ENCODE measurements at places on chromosomes 7 and 10.

DNA sequence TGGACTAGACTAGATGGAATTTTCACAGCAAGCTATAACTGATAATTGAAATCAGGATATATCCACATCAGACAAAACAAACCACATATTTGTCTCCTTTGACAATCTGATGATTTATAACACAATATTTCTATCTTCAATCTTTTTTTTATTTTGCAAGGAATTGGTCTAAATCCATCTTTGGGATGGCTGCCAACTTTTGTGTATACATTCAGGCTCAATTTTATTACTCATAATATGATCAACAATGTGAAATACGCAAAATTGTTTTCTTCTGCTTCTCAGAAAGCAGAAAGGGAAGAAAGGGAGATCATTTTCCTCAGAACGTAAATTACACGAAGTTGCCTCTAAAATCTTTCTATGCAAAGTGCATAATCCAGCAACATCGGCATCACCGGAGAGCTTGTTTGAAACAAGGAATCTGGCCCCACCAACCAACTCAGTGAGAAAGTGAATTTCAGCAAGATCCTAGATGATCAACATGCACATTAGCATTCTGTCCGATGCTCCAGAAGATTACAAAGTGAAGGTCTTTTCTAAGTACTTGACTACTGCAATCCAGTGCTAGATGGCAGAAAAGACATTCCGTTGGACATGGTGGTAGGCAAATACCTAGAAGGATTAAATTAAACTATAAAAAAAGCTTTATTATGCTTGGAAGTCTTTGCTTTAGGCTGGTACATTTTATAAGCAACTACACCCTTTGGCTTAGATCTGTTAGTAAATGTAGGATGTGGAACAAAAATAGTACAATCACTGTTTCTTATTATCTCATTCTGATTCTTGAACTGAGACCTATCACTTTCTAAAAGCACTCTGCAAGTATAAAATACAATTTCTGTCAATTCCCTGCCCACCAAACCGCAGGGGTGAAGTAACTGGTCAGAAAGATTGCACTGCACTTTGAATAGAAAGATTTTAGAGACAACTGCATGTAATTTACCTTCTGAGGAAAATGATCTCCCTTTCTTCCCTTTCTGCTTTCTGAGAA is 126.4 kb upstream of the RSU1 start:
- no peak for DNase-seq

- no peak for DNase-seq
Measured at GRCh38 chr10:30215623-30216022, 133.5 kb downstream of the MTPAP start.

GRCh38 chr10:24287559-24288195 is 78.7 kb downstream of the KIAA1217 start:
- DNase-seq = no peak

DNA sequence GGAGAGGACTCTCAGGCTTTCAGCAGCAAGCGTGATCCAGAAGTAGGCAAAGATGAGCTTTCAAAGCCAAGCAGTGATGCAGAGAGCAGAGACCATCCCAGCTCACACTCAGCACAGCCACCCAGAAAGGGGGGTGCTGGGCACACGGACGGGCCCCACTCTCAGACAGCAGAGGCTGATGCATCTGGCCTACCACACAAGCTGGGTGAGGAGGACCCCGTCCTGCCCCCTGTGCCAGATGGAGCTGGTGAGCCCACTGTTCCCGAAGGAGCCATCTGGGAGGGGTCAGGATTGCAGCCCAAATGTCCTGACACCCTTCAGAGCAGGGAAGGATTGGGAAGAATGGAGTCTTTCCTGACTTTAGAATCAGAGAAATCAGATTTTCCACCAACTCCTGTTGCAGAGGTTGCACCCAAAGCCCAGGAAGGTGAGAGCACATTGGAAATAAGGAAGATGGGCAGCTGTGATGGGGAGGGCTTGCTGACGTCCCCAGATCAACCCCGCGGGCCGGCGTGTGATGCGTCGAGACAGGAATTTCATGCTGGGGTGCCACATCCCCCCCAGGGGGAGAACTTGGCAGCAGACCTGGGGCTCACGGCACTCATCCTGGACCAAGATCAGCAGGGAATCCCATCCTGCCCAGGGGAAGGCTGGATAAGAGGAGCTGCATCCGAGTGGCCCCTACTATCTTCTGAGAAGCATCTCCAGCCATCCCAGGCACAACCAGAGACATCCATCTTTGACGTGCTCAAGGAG is 95.5 kb downstream of the TACC2 start:
- no peak for DNase-seq

GRCh38 chr7:43537765-43538403 is 45.0 kb upstream of the STK17A start:
- no peak for DNase-seq

GRCh38 chr7:21941611-21942141 is 4.0 kb downstream of the CDCA7L start:
- DNase-seq = no peak

DNA sequence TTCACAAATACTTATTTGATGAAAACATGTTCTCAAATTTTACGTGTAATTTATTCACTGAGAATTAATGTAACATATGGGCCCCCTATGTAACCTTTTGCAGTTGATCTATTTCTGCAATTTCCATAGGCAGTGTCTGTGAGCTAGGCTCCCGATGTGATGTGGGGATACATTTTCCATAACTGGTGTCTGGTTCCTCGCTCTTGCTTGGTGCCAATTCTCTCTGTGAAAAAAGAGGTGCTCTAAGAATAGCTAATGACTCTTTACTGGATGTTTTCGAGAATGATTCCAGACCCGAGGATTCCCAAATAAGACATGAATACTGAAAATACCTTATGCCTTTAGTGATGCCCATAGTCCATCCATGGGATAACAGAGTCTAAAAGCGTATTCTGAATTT is 286.7 kb upstream of the FZD8 start:
- no peak for DNase-seq

- no peak for DNase-seq
Measured at GRCh38 chr10:85971494-85971893, 395.1 kb downstream of the GRID1 start.

GRCh38 chr7:6385110-6385781 is 62.5 kb downstream of the DAGLB start:
- DNase-seq = no peak

- no peak for DNase-seq
Measured at GRCh38 chr7:40786909-40787308, 652.1 kb downstream of the SUGCT start.

DNA sequence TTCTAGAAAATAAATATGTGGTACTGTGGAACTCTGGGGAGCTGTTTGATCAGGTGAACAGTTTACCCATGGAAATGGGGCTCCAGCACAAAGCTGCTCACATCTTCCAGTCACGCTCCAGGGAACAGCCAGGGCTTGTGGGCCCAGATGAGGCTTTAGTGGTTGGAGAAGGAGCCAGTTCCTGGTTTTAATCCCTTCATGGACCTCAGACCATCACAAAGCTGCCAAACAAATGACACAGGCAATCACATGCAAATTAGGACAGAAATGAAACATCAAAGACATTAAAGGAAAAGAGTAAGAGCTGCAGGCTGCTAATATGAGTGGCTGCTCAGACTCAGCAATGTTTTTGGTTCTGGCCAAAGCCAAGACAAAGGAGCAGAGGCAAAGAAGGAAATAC is 2.2 kb upstream of the ATP6V0E2 start:
- DNase-seq = no peak

DNA sequence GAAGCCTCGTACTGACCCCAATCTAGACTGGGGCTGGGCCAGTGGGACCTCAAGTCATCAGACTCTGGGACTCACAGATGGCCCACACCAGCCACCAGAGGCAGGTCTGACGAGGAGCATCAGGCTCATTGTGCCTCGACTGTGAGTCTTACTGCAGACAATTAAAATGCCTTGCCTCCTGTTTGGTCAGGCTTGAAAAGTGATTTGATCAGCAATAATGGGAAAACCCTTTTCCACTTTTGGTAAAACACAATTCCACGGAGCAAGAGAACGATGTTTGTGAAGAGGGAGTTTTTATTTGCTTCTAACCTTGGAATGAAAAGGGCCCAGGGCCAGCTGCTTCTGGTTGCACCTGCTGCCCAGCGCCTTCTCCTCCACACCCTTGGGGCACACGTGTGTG is 43.9 kb downstream of the C10orf143 start:
- DNase-seq = no peak

GRCh38 chr10:114576132-114576487 is 82.0 kb downstream of the ABLIM1 start:
- DNase-seq = no peak

GRCh38 chr10:89992575-89992974 is 291.2 kb downstream of the KIF20B start:
- DNase-seq = no peak

DNA sequence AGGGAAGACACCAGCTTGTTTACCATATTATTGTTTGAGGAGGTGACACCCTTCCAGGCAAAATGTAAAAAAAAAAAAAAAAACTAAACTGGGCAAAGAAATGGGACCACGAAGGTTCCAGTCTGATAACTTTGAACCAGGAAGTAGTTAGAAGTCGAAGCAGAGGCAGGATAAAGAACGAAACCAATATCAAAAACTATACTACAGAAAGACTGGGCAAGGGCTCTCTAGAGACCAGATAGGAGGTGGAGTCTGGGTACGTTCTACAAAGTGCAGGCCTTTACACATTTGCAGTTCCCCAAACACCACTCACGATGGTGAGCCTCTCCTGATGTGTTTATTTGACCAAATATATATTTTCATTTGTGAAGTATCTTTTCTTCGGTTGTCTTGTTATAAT is 125.7 kb upstream of the CDK1 start:
- no peak for DNase-seq

GRCh38 chr10:127218658-127219057 is 22.3 kb upstream of the INSYN2A start:
- no peak for DNase-seq

DNA sequence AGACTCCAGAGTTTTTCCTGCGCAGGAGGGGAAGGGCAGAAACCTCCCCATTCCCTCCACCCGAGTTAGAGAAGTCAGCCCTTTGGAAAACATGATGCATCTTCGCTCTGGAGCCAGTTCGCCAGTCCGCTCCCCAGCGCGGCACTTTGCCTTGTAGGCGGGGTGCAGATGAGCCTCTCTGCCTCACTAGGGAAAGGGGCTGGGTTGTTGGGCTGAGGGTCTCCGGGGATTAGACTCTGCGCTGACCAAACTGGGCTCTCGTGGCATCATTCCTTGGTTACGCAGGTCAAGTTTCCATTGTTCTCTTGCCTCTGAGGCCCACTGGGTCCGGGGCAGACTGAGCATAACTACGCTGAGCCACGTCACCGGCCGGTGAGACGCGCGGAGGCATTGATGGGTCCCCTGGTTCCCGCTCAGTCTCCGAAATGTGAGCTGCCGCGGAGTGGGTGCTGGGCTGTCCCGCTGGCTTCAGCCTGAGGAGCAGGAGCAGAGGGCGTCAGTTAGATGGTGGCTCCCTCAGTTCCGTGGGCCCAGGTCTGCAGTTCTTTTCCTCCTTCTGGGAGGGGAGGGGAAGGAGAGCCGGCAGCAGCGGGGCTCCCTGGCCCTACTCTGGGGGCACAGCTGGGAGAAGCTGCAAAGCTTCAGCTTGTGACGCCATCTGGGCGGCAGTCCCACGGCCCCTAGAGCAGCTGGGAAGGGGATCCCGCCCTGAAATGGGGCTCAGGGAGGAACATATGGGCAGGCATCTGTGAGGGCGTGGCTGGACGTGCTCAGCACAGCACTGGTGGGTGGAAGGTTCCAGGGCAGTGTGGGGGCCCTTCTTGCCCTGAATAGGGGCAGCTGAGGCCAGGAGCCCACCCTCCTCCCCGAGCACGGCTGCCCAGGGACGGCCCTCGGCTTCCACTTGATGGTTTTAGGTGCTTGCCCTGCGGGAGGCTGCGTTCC is 121.3 kb upstream of the BTBD16 start:
- no peak for DNase-seq

GRCh38 chr10:6990891-6991290 is 410.8 kb upstream of the PRKCQ start:
- no peak for DNase-seq

- DNase-seq = no peak
Measured at GRCh38 chr7:78176171-78176570, 377.6 kb downstream of the PHTF2 start.

DNA sequence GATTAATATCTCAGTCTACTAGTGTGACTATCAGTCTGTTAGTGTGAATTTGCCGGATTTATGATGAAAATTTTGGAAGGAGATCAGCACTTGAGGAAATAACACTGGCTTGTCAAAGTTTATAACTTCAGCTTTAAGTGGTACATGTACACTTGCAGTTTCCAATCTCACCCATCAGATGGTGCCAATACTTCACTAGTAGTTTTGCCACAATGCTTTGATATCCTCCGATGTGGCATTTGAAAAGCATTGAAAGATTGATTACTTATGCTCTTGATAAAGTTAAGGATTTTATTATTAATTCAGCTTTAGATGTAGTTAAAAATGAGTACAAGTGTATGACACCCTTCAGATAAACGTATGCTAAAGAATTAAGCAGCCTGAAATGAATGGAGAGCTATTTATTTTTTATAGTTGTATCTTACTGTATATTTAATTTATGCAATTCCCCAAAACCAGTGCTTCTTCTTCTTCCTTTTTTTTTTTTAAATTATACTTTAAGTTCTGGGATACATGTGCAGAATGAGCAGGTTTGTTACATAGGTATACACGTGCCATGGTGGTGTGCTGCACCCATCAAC is 98.2 kb downstream of the ANLN start:
- no peak for DNase-seq

GRCh38 chr10:130847170-130847569 is 464.4 kb downstream of the TCERG1L start:
- DNase-seq = no peak

DNA sequence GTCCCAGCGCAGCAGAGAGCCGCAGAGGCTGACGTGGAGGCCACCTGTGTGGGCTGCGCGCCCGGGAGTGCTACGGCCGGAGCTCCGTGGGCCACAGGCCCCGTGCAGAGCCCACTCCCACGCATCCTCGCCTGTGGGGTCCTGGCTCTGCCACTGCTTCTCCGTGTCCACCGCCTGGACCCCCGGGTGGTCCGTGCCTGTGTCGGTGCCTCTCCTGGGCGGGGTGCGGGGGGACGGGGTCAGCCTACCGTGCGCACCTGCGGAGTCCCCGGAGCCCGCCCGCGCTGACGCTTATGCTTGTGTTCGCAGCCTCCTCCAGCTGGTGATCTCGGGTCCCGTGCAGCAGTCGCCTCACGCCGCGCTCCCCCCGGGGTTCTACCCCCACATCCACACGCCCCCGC is 7.8 kb upstream of the ZNF853 start:
- no peak for DNase-seq

- DNase-seq = no peak
Measured at GRCh38 chr7:154364170-154364569, 312.0 kb downstream of the DPP6 start.

DNA sequence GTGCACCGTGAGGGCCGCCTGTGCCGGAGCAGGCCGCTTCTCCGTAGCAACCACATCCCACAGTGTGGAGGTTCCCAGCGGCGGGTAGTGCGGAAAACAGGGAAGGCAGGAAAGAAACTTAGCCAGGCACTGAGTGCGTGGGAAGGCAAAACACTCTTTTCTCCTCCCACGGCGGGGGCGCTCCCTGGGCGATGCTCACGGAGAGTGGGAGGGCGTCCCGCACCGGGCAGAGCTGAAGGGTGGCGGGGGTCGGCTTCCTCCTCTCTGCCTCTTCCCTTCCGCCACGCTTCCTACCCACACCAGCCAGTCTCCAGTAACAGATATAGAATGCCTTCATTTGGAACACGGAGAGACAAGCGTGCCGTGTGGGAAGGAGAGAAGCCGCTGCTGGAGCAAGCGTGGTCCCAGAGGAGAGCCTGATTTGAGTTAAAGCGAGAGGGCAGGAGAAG is 252.5 kb downstream of the PAXIP1 start:
- no peak for DNase-seq

GRCh38 chr10:129958629-129959543 is 5.2 kb downstream of the EBF3 start:
- DNase-seq = no peak
